ENCODE measurements at places on chromosomes 12 and 14.
A peak's percentile ranks its signal among the peaks of the same experiment; 100 is the strongest.

- DNase-seq: no peak
Measured at GRCh38 chr14:36646664-36647416, 14.8 kb upstream of the PAX9 start.

DNA sequence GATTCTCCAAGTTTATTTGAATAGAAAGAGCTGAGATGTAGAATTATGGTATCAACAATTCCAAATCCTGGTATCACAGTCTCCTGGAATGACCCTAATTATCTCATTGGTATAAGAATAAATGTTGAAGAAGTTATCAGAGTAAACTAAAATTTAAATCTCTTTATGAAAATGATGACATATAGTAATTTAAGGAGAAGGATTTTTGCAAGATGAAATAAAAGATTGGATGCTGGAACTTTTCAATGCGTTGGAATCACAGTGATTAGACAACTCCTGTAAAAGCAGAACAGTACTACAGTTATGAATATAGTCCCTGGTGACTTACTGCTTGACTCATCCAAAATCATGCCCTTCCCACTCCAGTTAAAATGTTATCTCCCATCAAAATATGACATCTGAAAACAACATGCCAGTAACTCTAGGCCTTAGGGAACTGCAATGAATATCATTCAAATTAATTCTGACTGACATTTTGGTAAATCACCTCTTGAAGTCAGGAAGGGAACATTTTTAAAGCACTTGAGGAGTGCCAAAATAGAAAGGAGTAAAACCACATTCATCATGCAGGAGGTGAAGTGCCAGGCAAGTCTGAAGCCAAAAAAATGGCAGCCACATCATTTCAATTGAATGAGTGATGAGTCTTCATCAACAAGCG lies 197.8 kb upstream of the PRKD1 start:
- no peak for DNase-seq

GRCh38 chr12:92634730-92635129 lies 68.1 kb upstream of the PLEKHG7 start:
- no peak for DNase-seq

DNA sequence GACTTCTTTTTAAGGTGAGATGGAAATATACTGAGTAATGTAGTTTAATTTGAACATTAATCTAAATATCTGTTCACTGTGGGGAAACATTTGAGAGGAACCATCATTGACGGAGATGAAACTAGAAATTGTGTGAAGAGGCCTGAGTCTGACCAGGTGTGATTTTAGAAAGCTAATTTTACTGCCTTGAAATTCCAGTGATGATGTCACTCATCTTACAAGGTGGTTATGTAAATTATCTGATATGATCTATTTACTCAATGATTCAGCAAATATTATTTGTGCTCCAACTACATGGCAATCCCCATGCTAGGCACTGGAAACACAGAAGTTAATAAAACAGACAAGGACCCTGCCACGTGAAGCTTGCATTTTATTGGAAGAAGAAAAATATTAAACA lies 435.7 kb upstream of the DCN start:
- DNase-seq: no peak

GRCh38 chr12:47715877-47716548 lies 9.3 kb downstream of the ENDOU start:
- no peak for DNase-seq

GRCh38 chr12:109178532-109178931 lies 62.1 kb downstream of the ACACB start:
- no peak for DNase-seq

GRCh38 chr14:92584816-92585215 lies 71.2 kb downstream of the RIN3 start:
- DNase-seq: no peak

- DNase-seq: no peak
Measured at GRCh38 chr14:69262516-69262915, 2.6 kb downstream of the GALNT16 start.

GRCh38 chr14:88895116-88895515 lies 70.7 kb downstream of the TTC8 start:
- DNase-seq: no peak

DNA sequence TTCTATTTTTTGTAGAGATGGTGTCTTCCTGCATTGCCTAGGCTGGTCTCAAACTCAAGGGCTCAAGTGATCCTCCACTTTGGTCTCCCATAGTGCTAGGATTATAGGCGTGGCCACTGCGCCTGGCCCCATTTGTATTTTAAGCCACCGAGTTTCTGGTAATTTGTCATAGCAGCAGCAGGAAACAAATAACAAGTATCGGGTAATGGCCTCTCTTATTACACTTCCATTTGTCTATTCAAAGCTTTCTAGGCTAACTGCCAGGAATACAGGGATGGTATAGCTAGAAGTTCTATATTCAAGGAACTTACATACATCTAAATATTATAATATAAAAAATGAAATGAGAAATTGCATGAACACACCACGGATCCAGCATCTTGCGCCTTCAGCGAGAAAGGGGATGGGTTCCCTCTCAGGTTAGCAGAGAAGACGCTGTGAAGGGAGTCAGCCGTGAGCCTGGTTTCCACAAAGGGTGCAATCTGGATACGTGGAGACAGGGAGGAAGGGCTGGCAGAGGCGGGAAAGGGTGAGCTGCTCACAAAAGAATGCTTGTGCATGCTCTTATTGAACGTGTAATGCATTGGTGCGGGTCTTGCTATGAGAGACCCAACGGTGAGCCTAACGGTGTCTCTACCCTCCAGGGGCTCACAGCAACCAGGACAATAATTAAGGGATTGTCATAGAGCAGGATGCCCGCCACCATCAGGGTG lies 9.5 kb downstream of the BDKRB1 start:
- peak; percentile 59 for DNase-seq

DNA sequence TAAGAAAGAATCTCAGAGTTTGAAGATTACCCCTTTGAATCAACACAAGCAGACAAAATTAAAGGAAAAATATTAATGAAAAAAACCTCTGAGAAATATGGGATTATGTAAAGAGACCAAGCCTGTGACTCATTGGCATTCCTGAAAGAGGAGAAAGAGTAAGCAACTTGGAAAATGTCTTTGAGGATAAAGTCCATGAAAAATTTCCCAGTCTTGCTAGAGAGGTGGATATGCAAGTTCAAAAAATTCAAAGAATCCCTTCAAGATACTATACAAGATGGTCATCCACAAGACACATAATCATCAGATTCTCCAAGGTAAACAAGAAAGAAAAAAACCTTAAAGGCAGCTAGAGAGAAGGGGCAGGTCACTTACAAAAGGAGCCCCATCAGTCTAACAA lies 13.3 kb downstream of the SLCO1B1 start:
- no peak for DNase-seq

DNA sequence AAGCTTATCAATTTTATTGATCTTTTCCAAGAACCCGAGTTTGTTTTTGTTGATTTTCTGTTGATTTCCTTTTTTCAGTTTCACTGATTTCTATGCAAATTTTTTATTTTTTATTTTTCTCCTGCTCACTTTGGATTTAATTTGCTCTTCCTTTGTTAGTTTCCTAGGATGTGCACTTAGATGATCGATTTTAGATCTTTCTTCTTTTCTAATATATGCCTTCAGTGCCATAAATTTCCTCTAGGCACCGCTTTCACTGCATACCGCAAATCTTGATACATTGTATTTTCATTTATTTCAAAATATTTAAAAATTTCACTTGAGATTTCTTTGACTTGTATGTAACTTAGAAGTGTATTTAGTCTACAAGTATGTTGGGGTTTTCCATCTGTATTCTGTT lies 9.5 kb downstream of the TOGARAM1 start:
- no peak for DNase-seq

GRCh38 chr12:94262228-94263010 lies 114.0 kb downstream of the PLXNC1 start:
- peak; percentile 71 for DNase-seq

- no peak for DNase-seq
Measured at GRCh38 chr14:35116242-35116641, 5.5 kb downstream of the PPP2R3C start.

DNA sequence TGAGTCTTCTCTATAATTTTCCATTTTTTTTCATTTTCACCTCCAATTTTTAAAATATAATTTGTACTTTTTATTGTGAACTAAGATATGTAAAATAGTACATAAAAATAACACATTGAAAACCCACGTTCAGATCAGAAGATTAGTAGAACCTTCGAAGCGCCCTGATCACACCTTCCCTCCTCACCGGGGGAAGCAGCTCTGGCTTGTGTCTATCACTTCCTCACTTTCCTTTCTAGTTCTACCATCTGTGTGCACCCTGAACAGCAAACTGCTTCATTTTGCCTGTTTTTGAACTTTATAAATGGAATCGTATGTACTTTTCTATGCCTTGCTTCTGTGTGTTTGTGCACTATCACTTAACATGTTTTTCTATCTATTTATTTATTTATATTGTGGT lies 11.8 kb upstream of the CD27 start:
- DNase-seq: no peak

- no peak for DNase-seq
Measured at GRCh38 chr12:129675947-129676346, 227.9 kb downstream of the TMEM132D start.

DNA sequence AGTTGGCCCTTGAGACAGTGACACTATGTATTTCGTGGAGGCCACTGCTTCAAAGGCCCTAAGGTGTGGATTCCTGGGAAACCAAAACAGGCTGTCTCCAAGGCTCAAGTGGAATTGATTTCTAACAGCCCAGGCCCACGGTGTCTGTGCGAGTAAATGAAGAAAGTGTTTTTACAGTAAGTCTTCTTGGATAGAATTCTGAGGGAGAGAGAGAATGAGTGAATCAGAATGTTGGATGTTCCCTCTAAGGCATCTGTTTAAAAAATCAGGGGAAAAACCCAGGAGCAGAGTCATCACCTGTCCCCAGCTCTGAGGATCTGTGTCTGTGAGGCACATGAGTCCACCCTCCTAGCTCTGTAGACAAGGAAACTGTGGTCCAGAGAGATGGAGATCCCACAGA lies 22.3 kb upstream of the BDKRB1 start:
- DNase-seq: no peak

- no peak for DNase-seq
Measured at GRCh38 chr14:72476657-72477499, 417.0 kb downstream of the DPF3 start.

DNA sequence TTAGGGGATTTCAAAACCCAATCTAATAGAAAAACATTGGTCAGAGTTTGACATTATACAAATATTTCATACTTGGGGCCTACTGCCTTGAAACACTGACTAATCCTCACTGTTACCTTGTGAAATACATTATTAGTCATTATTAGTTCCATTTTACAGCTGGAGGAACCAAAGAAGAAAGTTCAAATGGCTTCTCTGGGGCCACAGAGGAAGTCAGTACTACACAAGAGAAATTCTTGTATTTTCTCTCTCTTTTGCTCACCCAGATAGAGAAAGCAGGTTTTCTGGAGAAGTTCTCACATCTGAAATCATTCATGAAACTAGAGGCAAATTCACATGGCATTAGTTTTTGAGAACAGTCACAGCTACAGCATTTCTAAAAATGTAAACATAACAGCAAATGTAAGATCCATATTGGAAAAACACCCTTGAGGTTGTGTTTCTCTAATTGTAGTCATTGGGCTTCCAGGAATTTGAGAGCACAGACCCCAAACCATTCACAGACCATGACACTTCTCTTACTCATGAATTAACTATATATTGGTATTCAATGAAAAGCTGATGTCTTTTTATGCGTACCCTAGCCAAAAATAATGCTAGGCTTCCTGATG lies 83.0 kb downstream of the LLPH start:
- no peak for DNase-seq

DNA sequence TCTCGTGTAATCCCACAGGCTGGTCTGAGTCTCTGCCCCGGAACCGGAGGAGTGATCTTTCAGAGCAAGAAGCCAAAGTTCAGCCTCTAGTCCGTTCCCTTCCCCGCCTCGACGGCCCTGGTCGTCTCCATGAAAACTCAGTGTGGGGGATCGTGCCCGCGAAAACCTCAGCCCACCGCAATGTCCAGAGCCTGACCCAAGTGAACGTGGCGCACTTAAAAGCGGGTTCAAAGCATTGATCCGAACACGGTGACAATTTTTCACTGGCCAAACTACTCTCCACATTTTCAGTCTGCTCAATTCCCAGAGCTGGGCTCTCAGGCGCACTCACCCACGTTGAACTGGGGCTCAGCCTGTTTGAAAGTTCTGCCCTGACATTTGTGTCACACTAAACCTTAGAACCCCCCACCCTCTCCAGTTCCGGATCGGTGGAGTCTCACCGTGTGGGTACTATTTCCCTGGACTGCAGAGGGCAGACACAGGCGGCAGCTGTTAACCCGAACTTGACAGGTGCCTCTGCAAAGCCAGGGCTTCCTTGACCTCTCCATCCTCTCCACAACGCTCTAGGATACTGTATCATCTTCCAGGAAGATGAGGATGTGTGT lies 886 bp upstream of the PRICKLE1 start:
- DNase-seq: no peak

DNA sequence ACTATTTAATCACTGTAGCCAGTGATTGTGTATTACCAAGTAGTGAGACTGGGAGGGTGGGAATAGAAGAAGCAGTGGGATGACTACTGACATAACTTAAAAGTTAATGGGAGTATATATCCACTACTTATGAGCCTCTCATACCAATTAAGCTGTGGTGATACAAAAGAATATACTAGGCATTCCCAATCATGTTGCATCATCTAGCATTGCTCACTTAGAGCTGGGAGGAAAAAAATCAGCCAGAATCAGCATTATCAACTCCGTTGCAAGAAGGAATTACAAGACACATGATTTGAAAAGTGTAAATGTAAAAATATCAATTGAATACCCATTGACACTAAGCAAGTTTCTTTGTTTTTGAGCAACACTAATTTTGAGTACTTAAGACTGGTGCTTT lies 745 bp upstream of the PPP1R36 start:
- DNase-seq: no peak

DNA sequence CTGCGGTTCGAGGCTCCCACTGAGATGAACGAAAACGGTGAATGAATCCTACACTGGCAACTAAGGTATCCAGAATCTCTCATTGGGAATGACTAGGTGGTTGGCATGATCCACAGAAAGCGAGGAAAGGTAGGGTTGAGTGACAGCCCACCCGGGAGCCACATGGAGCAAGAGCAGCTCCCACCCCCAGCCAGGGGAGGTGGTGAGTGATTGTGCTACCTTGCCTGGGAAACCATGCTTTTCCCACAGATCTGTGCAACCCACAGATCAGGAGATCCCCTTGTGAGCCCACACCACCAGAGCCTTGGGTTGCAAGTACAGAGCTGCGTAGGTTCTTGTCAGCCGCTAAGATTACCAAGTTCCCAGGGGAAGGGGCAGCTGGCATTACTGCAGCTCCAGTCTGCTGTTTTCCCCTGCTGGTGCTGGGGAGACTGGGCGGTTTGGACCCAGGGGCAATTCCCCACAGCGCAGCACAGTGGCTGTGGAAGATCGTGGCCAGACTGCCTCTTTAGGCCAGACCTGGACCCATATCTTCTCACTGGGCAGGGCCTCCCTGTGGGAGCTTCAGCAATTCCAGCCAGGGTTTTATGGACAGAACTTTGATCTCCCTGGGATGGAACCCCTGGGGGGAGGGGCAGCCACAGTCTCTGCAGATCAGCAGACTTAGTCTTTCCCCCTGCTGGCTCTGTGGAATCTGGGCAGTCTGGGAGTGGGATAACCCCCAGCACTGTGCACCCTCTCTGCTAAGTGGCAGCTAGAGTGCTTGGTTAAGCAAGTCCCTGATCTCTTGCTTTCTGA lies 44.6 kb upstream of the PPP4R3A start:
- no peak for DNase-seq

GRCh38 chr12:75786070-75786469 lies 245.5 kb downstream of the PHLDA1 start:
- no peak for DNase-seq

GRCh38 chr12:120209851-120210250 lies 8.9 kb upstream of the RPLP0 start:
- DNase-seq: no peak

- DNase-seq: no peak
Measured at GRCh38 chr14:99596772-99597171, 7.2 kb downstream of the CCDC85C start.

GRCh38 chr12:89949457-89950195 lies 241.0 kb upstream of the ATP2B1 start:
- DNase-seq: no peak
